ENCODE measurements at places on chromosomes 7 and 10. TPM values are rescaled to one million over a fixed set of nuclear protein-coding genes. Genes with fewer than 3 reads are reported as not detected.

TCTN3 gene
- 40.7 TPM for total RNA-seq

GPER1 gene
- total RNA-seq, result 5.7 TPM

DNA sequence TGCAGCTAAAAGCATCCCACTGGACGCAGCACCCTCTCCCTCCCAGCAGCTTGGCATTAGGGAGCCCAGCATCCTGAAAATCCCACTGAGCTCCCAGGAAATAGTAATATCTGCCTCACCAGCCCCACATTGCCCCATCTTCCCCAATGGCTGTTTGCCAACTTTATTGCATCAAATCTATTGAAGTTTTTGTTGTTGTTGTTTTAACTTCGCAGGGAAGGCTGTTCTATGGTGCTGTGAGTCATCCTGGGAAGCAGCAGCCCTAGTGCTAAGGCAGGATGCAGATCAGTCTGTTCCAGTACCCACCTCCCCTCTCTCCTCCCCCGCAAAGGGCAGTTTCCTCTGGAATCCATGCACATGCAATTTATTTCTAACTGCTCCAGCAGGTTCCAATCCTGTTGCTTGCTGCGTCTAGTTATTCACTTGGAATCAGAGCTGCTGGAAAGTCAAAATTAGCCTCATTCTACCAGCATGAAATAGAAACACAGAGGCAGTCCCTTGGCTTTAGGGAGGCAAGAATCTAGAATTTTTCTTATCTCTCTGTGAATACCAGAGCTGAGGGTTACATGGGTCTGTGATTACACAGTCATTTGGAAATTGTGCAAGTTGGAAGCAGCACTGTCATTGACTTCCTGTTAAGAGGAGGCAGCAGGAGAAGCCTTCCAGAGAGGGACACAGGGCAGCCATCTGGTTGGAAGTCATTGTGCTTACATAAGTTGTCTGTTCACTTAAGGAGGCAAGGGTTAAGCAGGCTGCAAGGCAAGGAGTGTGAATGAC lies 115.9 kb upstream of the CACUL1 start:
- no peak for DNase-seq

- no peak for DNase-seq
These were observed 28.3 kb downstream of the ABCB4 start for GRCh38 chr7:87447116-87447635.

GRCh38 chr10:100158044-100158805 lies 27.6 kb downstream of the ERLIN1 start:
- DNase-seq, result no peak

DNA sequence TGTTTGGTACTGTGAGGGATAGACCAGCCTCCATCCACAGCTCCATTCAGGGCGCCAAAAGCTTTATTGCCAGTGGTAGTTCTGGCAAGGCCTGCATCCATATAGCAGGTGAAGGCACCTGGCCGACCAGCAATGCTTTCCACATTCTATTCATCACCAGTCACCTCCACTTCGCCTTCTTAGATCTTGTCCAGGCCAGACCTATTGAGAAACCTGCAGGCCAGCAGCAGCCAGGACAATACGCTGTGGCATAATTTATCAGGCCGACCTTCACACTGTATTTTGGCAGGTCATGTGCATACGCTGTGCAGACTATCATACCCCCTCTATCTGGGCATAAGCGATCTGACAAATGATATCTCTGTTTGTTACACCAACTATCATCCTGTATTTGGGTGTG lies 15.2 kb upstream of the KNDC1 start:
- no peak for DNase-seq

- DNase-seq, result no peak
These were observed 14.4 kb downstream of the FGFR2 start for GRCh38 chr10:121583857-121584256.

GRCh38 chr10:116014871-116015582 lies 258.0 kb downstream of the GFRA1 start:
- no peak for DNase-seq
